Eye (tissue), 1 donor: ENCODE measurements at places on chromosomes 7 and 10.

DNA sequence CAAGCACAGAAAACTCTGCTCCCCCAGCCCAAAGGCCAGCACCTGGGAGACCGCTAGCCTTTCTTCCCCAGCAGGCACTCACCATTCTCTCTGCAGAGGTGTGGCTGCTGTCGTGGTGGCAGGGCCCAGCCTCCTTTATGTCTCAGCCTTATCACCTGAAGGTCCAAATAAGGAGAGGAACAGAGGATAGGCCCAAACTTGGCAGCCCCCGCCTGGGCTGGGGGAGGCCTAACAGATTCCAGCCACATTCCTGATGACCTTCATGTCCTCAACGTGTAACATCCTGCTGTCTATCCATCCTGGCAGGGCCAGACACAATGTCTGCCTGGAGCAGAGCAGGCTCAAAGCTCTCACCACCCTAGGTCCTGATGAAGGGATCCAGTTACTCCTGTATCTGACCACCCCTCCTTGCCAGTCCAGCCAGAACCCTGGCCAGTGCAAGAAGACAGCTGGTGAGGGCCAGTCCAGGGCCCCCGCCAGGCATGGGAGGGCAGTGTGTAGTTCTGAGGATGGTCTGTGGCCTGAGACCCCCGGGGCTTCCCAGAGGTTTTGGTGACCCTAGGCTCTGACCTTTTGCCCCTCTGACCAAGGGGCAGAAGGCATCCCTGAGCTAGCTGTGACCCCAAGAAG, at the start of gene MYL7:
Gene MYL7 (minus strand): TSS at position 112 of the 630 bp plus-strand sequence. CDS start 27 bp downstream, at position 85.
- DNase-seq, result no peak

DNA sequence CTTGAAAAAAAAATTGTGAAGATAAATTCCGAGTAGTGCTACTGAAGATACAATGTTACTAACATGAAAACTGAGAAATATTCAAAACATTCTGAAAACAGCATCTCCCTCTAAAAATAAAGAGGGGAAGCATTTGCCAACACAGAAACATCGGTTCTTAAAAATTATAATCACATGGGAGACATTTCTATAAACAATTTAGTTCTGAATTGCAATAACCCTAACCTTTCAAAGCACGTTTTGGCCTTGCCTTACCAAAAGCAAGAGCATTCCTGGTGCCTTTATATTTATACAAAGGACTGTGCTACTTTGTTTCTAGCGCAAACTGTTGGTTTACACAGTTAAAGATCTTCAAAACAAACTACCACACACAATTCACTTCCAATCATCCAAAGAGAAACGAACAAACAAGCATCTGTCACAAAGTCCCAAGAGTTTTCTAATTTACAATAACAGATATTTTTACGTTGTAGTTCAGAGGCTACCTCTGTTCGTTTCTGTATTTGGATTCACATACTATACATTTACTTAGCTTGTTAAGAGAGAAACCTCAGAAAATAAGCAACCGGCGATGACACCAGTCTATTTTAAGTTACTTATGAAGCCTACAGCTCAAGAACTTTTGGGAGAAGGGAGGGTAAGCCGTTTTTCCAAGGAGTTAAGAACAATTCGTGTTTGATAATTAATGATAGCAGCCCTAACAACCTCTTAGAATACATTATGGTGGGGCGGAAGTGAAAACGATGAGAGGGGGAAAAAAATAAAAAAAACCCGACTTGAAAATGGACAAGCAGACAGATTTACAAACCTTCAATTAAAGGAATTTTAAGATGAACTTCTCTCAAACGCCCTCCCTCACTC, 1.3 kb downstream of the ABI1 start:
- no peak for DNase-seq

GRCh38 chr10:3067859-3068179, 471 bp downstream of the PFKP start:
- no peak for DNase-seq

GRCh38 chr7:81014266-81014665, 95.4 kb upstream of the SEMA3C start:
- no peak for DNase-seq

DNA sequence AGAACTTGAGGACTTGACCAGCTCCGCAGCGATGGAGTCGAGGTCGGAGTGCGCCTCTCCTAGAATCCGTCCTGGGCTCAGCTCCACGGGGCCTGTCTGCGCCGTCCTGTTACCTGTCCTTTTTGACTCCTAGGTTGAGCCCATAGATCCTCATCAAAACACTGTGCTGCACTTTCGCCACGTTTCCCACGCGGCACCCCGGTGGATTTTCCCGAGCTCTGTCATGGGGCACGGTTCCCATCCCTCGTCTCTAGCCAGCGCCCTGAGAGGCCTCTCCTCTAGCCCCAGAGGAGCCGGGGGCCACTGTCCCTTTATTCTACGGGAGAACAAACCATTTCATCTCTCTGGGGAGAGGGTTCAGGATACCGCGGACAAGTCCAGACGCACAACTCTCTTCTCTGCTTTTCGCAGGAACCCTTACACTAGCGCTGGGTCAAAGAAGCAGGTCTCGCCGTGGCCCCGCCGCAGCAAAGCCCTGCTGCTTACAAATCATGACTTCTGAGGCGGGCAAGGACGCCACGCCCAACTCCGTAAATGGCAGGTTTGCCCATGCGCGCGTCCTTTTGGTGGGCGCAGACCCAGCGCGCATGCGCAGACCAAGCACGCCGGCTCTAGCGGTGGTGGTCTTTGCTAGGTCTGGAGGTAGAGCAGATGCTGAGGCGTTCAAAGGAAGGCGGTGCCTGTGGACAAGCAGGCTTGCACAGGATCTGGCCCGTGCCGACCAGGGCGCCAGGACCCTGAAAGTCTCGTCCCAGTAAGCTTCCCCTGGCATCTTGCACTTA, 10.3 kb upstream of the ANKRD7 start:
- DNase-seq, result peak; percentile 95

- peak; percentile 77 for DNase-seq
These were observed 36.0 kb upstream of the RSU1 start for GRCh38 chr10:16853201-16853600.

DNA sequence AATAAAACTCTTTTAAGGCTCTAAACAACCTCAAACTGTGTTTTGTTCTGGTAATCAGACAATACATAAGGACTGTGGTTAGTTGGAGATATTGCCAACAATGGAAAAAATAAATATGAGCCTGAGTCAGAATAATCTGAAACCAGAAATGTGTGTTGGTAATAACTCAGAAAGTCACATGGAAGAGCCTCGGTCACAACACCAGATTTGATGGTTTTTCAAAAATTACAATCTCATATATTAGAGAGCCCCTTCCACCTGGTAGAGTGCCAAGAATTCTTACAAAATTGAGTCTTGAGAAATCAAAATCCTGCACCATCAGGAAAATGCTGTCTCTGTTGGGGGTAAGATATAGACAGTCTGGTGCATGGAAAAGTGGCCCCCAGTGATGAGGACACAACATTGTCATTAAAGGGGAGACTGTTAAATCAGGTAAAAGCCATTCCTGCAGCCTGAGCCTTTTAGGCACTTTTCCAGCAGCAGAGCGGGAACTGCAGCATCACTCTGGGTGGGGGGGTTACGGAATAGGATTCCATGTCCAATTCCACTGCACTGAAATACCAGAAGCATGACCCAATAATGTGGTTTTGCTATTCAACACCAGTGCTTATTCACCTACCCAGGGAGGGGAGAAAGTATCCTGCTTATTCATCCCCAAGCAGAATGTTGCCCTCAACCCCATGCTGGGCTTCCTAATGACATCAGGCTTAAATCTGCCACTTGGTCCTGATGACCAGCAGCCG, 9.5 kb upstream of the ADAM12 start:
- peak; percentile 66 for DNase-seq

- DNase-seq, result no peak
These were observed 1.4 kb downstream of the GIMAP5 start for GRCh38 chr7:150738591-150739001.

GRCh38 chr7:148255333-148255732, 335.2 kb upstream of the C7orf33 start:
- no peak for DNase-seq

- no peak for DNase-seq
These were observed 2.2 kb upstream of the AKR1C4 start for GRCh38 chr10:5194431-5194830.

DNA sequence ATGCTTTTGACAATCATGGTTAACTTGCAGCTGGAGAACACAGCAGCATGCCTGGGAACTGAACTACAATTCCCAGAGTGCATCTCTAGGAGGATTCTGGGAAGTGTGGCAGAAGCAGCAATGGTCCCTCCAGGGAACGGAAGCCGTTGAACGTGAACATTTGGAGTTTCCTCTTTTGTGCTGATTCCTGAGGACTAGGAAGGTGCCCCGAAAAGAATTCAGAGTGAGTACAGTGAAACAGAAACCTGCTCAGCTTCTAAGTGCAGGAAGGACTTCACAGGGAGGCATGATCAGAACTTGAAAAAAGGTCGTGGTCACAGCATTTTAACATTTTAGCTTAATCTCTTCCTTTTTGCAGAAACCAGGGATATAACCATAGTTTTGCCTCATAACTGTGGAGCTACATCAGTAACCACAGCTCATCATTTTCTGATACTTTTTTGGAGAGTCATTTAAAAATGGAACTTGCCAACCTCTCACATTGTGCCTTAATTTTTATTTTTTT, at the start of gene NUDT13:
Gene NUDT13 (plus strand): TSS at position 111 of the 505 bp plus-strand sequence. CDS start 3,911 bp downstream, outside the sequence.
- DNase-seq, result peak; percentile 92

DNA sequence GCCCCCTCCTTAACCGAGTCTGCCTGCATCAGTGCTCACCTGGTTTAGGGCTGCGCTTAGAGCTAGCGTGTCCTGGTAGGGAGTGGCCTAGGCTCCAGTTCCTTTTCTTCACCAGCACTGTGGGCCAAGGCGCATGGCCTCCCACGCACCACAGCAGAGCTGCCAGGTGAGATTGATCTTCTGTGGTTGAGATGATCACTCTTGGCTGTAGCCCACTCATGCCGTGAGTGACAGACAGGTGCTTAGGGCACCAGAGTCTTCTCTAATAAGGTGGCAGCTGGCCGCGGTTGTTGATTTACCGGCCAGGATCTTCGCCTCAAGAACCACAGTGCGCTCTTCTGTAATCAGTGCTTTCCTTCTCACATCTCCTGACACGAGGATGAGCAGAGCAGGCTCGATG, 157.2 kb upstream of the INSYN2A start:
- no peak for DNase-seq

DNA sequence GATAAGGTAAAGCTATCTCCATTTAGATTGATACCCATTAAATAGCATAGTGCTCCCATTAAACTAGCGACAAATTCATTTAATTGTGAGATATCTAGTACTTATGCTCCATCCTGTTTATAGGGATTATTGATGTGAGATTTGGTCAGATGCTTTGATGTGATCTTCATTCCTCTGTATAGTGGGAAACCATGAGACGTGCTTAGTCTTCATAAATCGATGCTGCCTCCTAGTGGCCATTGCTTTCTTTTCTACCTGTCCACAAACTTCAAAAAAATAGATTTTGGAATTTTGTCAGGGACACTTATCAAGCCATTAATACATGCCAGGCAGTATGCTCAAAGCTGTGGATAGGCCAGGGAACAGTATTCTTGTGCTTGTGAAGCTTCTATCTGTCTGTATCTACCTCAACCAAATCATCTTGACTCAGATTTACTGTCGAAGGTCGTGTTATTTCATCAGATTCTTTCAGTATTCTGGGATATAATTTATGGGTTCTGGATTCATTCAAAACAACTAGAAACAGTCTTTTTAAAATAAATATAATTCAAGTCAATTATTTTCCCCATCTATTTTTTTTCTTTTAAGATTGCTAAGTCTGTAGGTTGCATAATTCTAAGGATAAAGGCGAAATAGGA, 12.0 kb downstream of the LSM8 start:
- peak; percentile 87 for DNase-seq

- no peak for DNase-seq
These were observed at the start of gene NPC1L1 for GRCh38 chr7:44541028-44541869. Gene NPC1L1, minus strand, starts transcription at chr7:44541330. Its CDS starts 71 bp downstream, at chr7:44541259.

- no peak for DNase-seq
These were observed 89.2 kb downstream of the CARD11 start for GRCh38 chr7:2954433-2954853.

- no peak for DNase-seq
These were observed 343.7 kb upstream of the SEMA3A start for GRCh38 chr7:84538268-84538667.

- DNase-seq, result no peak
These were observed 855 bp downstream of the YME1L1 start for GRCh38 chr10:27153329-27153728.

DNA sequence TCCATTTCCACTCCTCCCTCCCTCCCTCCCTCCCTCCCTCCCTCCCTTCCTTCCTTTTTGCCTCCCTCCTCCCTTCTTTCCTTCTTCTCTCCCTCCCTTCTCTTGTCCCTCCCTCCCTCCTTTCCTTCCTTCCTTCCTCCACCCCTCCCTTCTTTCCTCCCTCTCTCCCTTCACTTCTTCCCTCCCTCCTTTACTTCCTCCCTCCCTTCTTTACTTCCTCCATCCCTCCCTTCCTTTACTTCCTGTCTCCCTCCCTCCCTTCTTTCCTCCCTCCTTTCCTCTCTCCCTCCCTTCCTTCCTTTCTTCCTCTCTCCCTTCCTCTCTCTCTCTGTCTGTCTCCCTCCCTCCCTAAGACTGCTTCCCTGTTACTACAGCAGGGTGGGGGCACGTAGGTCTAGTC, 598.6 kb upstream of the FOXK1 start:
- peak; percentile 60 for DNase-seq

DNA sequence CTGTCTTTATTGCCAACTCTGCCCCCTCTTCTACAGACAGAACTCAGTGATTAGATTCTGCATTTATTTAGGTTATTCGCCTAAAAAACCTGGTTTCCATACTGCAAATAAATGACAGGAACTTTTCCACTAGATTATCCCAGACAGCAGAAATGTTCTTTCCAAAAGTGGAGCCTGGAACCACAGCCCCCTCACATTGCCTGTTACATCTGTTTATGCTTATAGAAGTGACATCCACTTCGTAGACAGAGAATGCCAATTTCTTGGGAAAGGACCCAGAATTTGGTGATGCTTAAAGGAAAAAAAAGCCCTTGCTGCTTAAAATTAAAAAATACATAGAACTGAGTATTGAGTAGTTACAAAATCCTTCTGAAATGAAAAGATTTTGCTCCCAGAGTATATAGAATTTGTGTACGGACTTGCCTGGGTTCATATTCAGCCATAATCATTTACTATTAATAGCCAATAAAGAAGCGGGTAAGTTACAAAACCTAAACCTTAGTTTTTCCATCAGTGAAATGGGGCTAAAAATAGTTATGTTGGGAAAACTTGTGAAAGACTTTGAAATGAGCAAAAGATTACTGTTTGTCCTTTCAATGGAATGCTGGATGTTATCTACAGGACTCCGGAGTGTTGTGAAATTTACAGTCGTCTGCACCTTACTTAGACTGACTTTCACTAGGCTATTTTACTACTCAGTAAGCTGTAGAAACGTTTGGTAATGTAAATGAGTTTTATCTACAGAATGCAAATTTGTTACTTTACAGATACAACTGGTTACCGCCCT, 1.1 kb upstream of the PPP1R9A start:
- no peak for DNase-seq
